ENCODE measurements at places on chromosomes 13 and 19.

GRCh38 chr13:43295825-43296564, 272.6 kb downstream of the DNAJC15 start:
- no peak for DNase-seq

- no peak for DNase-seq
Observed at GRCh38 chr13:102141625-102142472, 260.0 kb downstream of the FGF14 start.

DNA sequence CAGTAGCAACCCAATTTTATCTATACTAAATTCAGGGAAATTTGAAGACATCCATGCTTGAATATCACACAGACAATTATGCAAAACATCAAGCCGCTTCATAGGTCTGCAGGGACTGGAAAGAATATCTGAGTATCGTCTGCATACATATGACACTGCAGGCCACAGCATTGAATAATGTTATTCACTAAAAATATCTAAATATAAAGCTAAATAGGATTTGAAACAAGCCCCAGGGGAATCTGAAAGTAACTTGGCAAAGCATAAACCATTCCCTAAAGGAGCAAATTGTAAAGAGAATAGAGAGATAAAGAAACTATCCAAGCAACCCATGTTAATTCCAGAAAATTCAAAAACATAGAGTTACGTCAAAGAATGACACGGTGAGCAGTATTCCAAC, 1251.0 kb downstream of the PCDH17 start:
- DNase-seq: no peak

DNA sequence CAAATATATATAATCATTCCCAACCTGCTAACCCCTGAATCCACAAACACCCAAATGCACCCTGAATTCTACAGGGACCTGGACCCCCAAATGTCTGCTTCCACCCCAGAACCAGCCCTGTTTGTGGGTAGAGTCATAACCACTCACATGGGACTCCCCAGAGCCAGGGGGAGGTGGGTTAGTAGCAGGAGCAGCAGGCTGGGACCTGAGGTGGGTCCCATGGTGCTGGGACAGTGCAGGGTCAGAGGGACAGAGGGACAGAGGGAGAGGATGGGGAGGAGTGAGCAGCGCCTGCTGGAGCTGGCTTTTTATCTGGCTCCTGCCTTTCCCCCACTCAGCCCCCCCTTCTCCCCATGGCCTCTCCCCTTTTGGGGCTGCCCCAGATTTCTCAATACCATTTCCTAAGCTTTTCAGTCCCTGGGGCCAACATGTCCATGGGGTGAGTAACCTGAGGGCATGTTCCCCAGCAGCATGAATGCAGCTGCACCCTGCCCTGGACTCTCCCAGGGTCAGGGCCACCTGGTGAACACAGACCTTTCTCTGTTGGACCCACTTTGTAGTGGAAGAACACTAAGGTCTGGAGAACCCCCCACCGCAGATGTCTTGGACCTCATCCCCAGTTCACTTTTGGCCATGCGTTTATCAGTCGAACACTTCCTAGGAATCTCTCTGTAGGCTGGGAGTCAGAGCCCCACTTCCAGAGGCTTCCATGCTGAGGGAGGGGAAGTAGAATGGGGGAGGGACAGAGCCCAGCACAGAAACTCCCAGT, at the start of gene C3:
TSS of gene C3 (minus strand) at position 282 of the 769 bp plus-strand sequence. CDS start at position 221, 61 bp downstream.
- DNase-seq: no peak

DNA sequence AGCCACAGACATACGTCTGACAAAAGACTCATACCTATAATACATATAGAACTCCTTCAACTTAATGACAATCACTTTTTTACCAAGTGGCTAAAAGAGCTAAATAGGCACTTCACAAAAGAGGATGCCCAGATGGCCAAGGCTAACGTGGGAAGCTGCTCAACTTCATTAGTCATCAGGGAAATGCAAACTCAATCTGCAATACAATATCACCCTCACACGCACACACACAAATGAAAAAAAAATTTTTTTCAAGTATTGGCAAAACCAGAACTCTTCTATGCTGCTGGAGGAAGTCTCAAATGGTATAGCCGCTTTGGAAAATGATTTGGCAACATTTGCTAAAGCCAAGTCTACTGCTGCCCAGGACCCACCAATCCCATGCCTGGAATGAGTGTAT, 14.6 kb upstream of the DNMT1 start:
- DNase-seq: no peak

DNA sequence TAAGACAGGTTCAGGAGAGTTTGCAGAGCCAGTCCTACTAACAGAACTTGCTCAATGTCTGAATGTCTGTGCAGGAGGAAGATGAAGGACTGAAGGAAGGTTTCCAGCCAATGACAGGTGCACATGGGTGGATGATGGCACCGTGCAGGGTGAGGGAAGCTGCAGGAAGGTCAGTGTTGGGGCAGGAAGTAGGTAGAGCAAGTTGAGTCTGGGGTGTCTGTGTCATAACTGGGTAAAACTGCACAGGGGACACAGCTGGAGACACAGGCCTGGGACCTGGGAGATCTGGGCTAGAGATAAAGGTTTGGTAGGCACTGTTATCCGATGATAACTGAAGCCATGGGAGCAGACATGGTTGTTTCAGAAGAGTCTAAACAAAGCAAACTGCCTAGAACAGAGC, 116.9 kb downstream of the USP12 start:
- DNase-seq: no peak

DNA sequence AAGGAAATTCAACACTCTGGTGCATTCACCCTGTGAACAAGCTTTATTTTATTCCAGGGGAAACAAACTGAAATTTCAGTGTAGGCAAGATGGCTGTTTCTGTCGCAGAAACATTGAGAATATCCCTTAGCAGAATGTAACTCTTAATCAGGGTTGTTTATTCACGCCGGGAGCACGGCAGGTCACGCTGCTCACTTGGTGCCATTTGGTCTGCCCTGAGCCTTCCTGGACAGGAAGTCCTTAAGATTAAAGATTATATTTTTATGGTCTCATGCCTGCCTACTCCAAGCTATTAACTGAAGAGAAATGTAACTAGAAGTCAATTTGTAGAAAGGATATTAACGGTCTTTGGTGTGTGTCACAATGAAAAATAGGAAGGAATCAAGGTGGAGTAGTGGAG, 185.3 kb upstream of the ARGLU1 start:
- no peak for DNase-seq

DNA sequence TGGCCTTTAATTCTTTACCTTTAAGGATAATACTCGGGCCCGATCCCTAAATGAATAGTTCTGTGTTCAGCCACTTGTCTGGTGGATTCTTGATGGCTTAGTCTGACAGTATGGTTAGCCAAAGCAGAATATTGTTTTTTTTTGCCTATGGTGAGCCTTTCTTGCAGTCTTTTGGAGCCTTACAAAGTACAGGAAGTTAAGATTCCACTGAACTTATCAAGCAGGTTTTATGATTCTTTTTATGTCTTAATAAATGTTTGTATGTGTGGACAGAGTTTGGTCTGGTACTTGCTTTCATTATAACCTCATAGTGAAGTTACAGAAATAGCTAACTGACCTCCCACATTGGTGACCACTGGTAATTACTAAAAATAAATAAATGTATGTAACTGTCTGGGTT, 17.1 kb downstream of the PCCA start:
- DNase-seq: no peak

DNA sequence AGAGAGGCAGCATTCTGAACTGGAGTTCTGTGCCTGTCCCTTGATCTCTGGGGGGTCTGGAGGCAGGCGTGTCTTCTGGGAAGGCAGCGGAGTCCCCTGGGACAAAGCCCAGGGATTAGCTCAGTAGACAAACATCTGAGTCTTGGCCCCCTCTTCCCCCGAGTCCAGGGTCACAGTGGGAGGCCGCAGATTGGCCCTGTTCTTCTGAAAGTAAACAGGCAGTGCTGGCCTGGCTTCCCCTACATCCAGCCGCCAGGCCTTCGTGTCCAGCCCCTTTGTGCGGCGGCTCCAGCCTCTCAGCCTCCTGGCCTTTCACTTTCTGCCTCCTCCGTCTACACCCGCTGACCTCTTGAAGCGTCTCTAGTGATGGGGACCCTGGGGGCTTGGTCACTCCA, 989 bp downstream of the NFILZ start:
- no peak for DNase-seq

GRCh38 chr19:2270423-2271233, 11.3 kb downstream of the PEAK3 start:
- peak; percentile 70 for DNase-seq

DNA sequence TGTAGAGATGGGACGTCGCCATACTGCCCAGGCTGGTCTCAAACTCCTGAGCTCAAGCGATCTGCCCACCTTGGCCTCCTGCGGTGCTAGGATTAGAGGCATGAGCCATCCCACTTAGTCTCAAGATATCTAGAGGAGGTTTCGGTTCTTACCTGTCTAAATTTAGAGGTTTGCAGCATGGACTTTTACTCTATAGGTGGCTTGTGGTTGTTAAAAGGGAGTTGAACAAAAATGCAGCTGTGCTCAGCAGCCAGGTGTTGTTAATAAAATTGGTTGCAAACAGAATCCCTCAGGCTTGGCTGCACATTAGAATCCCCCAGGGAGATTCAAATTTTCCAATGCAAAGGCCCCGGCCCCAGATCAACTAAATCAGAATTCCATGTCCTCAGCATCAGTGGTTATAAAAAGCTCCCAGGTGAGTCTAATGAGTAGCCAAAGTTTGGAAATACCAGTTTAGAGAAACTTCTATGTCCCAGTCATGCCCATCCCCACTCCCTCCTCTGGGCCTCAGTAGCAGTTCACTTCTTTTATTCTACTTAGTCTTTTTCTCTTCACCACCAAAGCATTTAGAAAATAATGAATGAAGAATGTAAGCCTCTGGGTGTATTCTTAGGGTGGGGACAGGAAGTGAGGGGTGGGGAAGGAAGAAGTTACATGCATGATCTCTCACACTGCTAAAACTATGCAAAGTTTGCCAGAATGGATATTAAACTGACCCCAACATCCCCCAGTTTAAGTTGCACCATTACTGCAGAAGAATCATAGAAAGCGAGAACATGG, 471.0 kb downstream of the COG6 start:
- DNase-seq: no peak

- no peak for DNase-seq
Observed at GRCh38 chr19:588741-589692, 664 bp upstream of the HCN2 start.

- DNase-seq: no peak
Observed at GRCh38 chr13:67223742-67224141, 6.4 kb downstream of the PCDH9 start.

- no peak for DNase-seq
Observed at GRCh38 chr13:98480915-98481877, 95.7 kb downstream of the STK24 start.

DNA sequence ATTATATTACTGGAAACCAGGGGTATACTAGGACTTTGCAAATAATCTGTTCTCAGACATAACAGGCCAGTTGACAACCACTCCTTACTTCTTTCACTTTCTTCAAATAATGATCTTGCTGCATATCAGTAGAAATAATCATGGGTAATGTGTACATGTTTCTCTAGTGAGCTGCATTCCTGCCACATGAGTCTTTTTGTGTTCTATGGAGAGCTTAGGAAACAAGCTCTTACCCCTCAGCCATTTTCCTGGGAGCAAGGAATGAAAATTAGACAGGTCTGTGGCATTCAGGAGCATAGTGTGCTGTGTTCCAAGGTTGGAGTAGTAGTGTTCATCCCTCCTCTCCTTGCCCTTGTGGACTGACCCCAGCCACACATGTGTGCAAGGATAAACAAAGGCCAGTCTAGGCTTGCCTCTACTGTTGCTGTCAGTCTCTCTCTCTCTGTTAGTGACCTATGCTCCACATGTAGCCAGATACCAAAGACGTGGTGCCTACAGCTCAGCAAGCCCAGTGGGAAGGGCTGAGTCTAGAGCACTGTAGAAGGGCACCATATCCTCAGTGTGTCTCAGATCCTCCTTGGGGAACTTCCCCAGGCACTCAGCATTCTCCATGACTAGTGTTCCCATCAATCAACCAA, 11.5 kb upstream of the OXGR1 start:
- no peak for DNase-seq

DNA sequence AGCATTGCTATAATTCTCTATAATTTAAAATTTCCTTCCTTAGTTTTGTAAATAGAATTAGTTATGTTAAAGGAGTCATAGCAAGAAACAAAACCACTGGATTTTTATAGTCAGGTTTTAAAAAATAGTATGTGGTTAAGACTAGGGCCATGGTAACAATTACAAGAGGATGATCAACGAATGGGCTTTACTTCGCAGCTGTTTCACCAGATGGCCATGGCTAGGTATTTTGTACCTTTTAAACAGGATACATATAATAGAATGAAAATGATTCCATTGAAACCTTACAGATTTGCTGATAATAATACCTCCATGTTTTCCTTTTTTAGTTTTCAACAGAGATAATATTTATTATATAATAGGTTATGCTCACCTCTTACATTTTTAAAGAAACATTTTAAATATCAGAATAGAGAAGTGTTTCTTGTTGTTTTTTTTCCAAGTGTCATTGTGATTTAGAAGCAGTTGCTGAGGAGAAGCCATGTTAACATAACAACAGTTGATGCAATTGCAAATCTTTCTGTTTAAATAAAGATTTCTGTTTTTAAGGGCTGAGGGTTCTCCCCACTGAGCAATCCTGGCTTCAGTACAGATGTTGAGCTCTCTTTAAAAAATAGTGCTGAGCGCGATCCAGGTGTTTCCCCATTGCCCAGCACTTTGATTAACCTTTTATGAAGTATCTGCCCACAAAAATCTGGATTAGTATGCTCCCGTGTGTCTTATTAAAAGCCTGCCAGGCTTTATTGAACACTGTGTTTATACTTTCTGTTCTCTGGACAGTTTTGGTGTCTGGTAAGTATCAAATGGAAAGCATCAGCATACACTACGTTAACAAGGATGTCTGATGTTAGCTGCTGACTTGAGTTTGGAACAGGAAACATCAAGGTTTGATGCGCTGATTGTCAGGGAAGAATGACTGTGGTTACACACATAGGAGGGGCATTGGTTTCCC, 205.3 kb downstream of the HS6ST3 start:
- no peak for DNase-seq

DNA sequence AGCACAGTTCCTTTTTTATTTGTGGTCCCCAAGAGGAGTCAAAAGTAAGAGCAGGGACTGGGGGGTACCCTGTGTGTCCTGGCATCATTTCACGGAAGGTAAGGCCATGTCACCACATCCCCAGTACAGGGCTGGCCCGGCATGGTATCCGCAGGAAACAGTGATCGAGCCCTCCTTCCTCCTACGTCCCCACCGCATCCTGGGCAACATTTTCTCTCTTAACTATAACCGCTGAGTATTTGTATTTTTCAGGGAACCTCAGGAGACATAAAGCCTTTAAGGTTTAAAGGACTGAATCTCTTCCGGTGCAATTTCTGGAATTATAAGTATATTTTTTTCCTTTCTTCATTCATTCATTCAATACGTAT, 13.6 kb upstream of the LATS2 start:
- peak; percentile 54 for DNase-seq

- no peak for DNase-seq
Observed at GRCh38 chr19:14168259-14168972, 32.0 kb upstream of the ASF1B start.

GRCh38 chr19:2476451-2477140, 669 bp downstream of the GADD45B start:
- peak; percentile 80 for DNase-seq
